PC-3 (cell line): ENCODE measurements at places on chromosomes 16 and 17.

GRCh38 chr17:50297407-50297865 is 23.2 kb downstream of the TMEM92 start:
- H3K4me3 ChIP-seq: no peak overlapping the region
- no peaks in the 10 kb centered on the region for H3K4me1 ChIP-seq
- H3K27ac ChIP-seq: no peak overlapping the region
- no peaks in the 10 kb centered on the region for H3K27me3 ChIP-seq
- no peaks in the 10 kb centered on the region for H3K36me3 ChIP-seq
- peak; percentile 82 for DNase-seq

- H3K27me3 ChIP-seq: no peaks in the 10 kb centered on the region
- no peak for DNase-seq
- no peak overlapping the region for H3K4me3 ChIP-seq
- H3K36me3 ChIP-seq: no peaks in the 10 kb centered on the region
- no peak overlapping the region for H3K27ac ChIP-seq
Observed at GRCh38 chr17:82008941-82009405, 13.7 kb downstream of the CENPX start.

GRCh38 chr16:66961065-66961744 is at the start of gene CES3:
Gene CES3, plus strand, starts transcription at chr16:66961266. Its CDS starts 42 bp downstream, at chr16:66961308.
- no peaks in the 10 kb centered on the region for H3K36me3 ChIP-seq
- H3K27ac ChIP-seq: no peak within 1 kb of the TSS
- no peaks in the 10 kb centered on the region for H3K27me3 ChIP-seq
- DNase-seq: peak; percentile 73
- H3K4me3 ChIP-seq: no peak within 1 kb of the TSS

GRCh38 chr17:55264645-55265298 is at the start of gene HLF:
Gene HLF, plus strand, starts transcription at chr17:55264960. Its CDS starts 525 bp downstream, at chr17:55265485.
- H3K36me3 ChIP-seq: no peaks in the 10 kb centered on the region
- no peaks in the 10 kb centered on the region; the same call in 1 of the 2 replicates for H3K4me1 ChIP-seq
- H3K4me3 ChIP-seq: peak within 1 kb of the TSS; percentile 41; the same call in 1 of the 2 replicates
- H3K27ac ChIP-seq: no peak within 1 kb of the TSS

DNA sequence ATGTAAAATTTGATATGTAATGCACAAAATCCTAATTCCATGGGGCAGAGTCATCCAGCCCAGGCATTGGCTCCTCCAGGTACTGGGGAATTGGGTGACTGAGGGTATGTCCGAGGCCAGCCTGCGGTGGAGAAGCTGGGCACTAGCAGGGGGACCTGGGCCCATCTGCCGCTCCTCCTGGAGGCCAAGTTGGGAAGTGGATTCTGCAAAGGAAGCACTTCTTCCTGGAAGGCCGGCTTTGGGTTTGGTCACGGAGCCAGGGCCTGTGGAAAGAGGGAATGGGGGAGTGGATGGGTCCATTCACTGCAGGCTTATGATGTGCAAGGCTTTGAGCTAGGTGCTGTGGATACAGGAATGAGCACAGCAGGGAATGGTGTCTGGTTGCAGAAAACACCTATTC is 85.8 kb downstream of the GNAO1 start:
- no peak overlapping the region for H3K27ac ChIP-seq
- no peaks in the 10 kb centered on the region for H3K4me1 ChIP-seq
- H3K4me3 ChIP-seq: no peak overlapping the region
- peaks cover 16% of the 10 kb centered on the region; the same call in 1 of the 2 replicates for H3K27me3 ChIP-seq

GRCh38 chr16:89368604-89369249 is 121.6 kb downstream of the ANKRD11 start:
- no peaks in the 10 kb centered on the region; the same call in 1 of the 2 replicates for H3K36me3 ChIP-seq
- no peak overlapping the region for H3K27ac ChIP-seq
- no peaks in the 10 kb centered on the region for H3K27me3 ChIP-seq
- H3K4me1 ChIP-seq: peaks cover 33% of the 10 kb centered on the region

- no peak for DNase-seq
- peaks cover 15% of the 10 kb centered on the region for H3K4me1 ChIP-seq
- H3K36me3 ChIP-seq: no peaks in the 10 kb centered on the region
- no peak overlapping the region for H3K4me3 ChIP-seq
Observed at GRCh38 chr16:86227041-86227440, 283.3 kb upstream of the FOXF1 start.

DNA sequence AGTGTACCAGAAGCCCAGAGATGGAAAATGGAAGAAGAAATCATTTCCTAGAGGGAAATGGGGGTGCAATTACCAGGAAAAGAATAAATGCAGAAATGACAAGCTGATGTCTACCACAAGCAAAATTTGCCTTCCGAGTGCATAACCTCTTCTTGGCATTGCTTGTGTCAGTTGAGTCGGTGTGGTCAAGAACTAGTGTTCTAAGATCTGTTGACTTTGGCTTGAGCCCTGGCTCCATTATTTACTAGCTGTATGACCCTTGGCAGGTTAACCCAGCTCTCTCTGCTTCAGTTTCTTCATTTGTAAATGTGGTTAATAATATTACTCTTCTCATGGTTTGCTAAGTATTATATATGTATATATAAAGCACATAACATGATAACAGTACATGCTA is 273.0 kb upstream of the IRX5 start:
- H3K4me1 ChIP-seq: no peaks in the 10 kb centered on the region
- H3K27ac ChIP-seq: no peak overlapping the region
- no peaks in the 10 kb centered on the region for H3K36me3 ChIP-seq
- H3K4me3 ChIP-seq: no peak overlapping the region

DNA sequence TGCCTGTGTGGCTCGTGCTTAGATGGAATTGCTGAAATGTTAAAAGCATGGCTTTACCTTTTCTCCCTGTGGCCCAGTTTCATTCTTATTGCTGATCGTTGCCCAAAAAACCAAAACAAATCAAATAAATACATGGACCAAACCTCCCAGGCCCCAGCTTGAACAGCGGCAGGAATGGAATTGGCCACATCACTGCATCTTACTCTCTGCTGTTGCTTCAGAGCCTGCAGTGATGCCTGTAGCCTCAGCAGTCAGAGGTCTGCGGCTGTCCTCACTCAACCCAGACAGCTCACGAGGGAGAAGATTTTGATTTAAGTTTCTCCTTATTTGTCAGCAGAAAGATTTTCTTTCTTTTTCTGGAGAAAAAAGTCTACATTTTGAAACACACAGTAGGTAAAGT is 91.5 kb downstream of the NPIPB11 start:
- no peaks in the 10 kb centered on the region for H3K36me3 ChIP-seq
- no peak for DNase-seq
- H3K4me3 ChIP-seq: no peak overlapping the region
- H3K27me3 ChIP-seq: no peaks in the 10 kb centered on the region

GRCh38 chr17:74011966-74012365 is 191.5 kb upstream of the RPL38 start:
- H3K4me1 ChIP-seq: no peaks in the 10 kb centered on the region
- H3K27me3 ChIP-seq: peaks cover 76% of the 10 kb centered on the region
- no peak for DNase-seq

DNA sequence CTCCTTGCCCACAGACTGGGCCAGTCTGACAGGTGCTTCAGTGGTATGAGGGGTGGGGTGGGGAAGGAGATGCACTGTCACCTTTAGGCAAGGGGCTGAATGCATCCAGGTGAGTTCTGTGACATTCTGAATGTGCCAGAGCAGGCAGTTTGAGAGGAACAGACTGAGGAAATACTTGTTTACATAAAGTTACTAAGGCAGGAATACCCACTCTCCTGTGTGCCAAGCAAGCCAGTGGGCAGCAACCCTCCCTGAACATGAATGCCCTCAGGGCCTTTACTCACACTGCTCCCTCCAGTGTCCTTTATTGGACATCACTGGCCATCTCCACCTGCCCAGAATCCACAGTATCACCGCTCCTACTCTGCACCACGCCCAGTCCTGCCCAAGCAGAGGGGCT is 33.1 kb upstream of the ULK2 start:
- peaks cover 14% of the 10 kb centered on the region; the same call in 1 of the 2 replicates for H3K36me3 ChIP-seq
- peak; percentile 89 for DNase-seq
- H3K27me3 ChIP-seq: no peaks in the 10 kb centered on the region

DNA sequence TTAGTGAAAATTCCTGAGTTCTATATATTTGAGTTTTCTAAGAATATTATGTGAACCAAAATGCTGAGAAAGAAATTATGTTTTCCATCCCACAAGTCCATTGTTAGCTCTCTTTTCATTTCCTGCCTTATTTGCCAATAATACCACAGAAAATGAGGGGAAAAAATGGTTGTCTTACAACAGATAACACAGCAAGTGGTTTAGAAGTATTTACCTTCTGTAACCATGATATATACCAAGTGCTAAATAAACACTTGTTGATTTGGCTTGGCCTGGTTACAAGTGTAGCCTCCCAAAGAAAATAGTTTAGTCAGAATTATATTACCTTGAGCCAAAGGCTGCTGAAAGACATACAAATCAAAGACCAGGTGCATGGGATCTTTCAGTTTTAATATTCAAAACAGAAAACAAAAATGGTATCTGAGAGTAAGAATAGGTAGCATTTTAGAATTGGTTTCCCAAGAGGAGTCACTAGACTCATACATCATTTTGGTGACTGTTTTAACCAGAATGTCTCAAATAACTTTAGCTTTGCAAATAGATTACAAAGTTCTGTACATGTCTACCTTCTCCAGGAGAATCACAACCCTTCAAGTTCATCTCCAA is 439.8 kb upstream of the DYNLRB2 start:
- H3K27ac ChIP-seq: no peak overlapping the region
- DNase-seq: no peak
- no peaks in the 10 kb centered on the region for H3K36me3 ChIP-seq
- H3K4me3 ChIP-seq: no peak overlapping the region
- H3K4me1 ChIP-seq: peaks cover 11% of the 10 kb centered on the region; the same call in 1 of the 2 replicates

GRCh38 chr16:83728492-83728891 is 79.3 kb upstream of the HSBP1 start:
- H3K36me3 ChIP-seq: no peaks in the 10 kb centered on the region
- no peak for DNase-seq
- no peaks in the 10 kb centered on the region for H3K4me1 ChIP-seq
- peaks cover 20% of the 10 kb centered on the region for H3K27me3 ChIP-seq
- H3K4me3 ChIP-seq: no peak overlapping the region

- H3K27me3 ChIP-seq: 0 out of 2 replicates have a peak, but pooled peaks cover 6% of the 10 kb centered on the region
- no peak for DNase-seq
Observed at GRCh38 chr16:49490321-49490705, 116.7 kb downstream of the C16orf78 start.

DNA sequence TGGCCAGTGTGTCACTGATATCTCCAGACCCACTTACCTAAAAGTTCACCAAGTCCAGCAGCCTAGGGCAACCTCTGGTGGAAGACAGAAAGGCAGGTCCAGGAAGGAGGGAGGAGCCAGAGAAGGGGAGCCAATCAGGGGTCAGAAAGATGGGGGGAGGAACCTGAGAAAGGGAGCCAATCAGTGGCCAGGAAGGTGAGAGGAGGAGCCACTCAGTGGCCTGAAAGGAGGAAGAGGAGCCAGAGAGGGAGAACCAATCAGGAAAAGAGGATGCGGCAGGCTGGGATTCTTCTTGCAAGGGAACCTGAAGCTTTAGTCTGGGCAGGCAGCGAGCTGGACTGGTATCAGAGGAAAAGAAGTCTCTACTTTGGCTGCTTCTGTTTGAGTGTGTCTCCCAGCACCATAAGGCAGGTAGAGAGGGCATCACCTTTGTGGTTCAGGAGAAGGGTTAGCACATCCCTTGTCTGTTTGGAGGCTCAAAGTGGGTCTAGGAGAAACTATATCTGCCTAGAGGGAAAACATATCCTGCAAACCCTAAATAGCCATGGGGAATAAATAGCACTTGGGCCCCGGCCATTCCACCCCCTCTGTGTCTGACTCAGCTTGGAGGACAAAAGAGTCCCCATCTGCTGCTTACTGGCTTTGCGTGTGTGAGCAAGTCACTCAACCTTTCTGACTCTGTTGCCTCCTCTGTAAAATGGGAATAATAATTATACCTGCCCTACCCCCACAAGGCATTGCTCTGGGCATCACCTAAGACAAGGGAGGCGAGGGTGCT is 43.4 kb upstream of the CRHR1 start:
- no peaks in the 10 kb centered on the region for H3K4me1 ChIP-seq
- no peaks in the 10 kb centered on the region for H3K36me3 ChIP-seq
- peaks cover 83% of the 10 kb centered on the region for H3K27me3 ChIP-seq
- peak; percentile 66 for DNase-seq
- no peak overlapping the region for H3K4me3 ChIP-seq
- no peak overlapping the region for H3K27ac ChIP-seq

DNA sequence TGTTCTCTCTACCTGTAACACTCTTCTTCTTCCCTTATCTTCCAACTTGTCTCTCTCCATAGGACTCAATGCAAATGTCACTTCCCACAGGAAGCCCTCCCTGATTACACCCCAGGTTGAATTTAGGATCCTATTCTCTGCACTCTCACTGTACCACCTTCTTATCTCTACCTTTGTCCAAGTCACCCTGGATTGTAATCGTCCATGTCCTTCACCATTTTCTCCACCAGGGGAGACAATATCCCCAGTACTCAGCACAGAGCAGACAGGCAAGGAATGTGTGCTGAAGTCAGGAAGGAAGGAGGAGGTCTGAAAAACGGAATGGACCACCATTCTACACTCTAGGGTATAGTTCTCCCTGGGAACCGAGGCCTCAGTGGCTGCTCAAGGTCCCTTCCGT is 14.2 kb downstream of the C16orf82 start:
- no peaks in the 10 kb centered on the region for H3K4me1 ChIP-seq
- H3K4me3 ChIP-seq: no peak overlapping the region
- no peaks in the 10 kb centered on the region for H3K36me3 ChIP-seq
- H3K27me3 ChIP-seq: peaks cover 27% of the 10 kb centered on the region

DNA sequence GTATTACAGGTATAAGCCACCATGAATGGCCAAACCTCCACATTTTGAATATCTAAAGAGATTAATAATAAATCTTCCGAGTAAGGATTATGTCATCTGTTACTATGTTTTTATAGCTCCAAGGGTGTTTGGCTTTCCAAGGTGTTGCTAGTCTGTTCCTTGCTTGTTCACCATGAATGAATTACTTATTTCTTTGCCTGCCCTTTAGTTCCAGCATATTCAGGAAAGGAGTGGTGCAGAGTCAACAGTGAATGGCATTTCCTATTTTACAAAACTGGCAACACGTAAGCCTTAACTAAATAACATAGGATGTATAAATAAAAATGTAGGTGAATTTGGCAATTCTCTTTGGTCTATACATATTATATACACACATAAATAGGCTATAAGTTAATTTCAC is 70.3 kb downstream of the MYO1D start:
- no peaks in the 10 kb centered on the region for H3K36me3 ChIP-seq
- H3K4me1 ChIP-seq: peaks cover 46% of the 10 kb centered on the region
- no peak overlapping the region for H3K4me3 ChIP-seq
- no peaks in the 10 kb centered on the region for H3K27me3 ChIP-seq
- H3K27ac ChIP-seq: peak overlapping the region; percentile 73
- peak; percentile 78 for DNase-seq

- no peak overlapping the region for H3K27ac ChIP-seq
- no peak overlapping the region for H3K4me3 ChIP-seq
- no peak for DNase-seq
- no peaks in the 10 kb centered on the region for H3K27me3 ChIP-seq
- H3K4me1 ChIP-seq: no peaks in the 10 kb centered on the region
Observed at GRCh38 chr17:5661491-5662125, 77.3 kb upstream of the NLRP1 start.
